ENCODE measurements at places on chromosomes 16 and 17. TPM values are rescaled to one million over a fixed set of nuclear protein-coding genes. Genes with fewer than 3 reads are reported as not detected.

Gene ALOX15B
- under 0.01 TPM for total RNA-seq

Gene STAT5B
- total RNA-seq, result 27.6 TPM

Gene KRTAP3-2
- not detected for total RNA-seq

Gene KRT33B
- not detected for total RNA-seq

Gene YPEL3
- total RNA-seq, result 7.1 TPM

Gene RPRML
- total RNA-seq, result not detected

Gene CACNG1
- total RNA-seq, result not detected

Gene PRSS27
- total RNA-seq, result 1.4 TPM

Gene RPA1
- total RNA-seq, result 13.1 TPM

Gene SLC38A10
- total RNA-seq, result 56.9 TPM

Measured in melanocyte of skin (primary cell).